ENCODE measurements at places on chromosomes 3 and 15. TPM values are rescaled to one million over a fixed set of nuclear protein-coding genes. Genes with fewer than 3 reads are reported as not detected.

CHD2 gene
- 119 TPM for total RNA-seq

OXTR gene
- 0.16 TPM for total RNA-seq

DTX3L gene
- 30.1 TPM for total RNA-seq

CLDN1 gene
- 1.3 TPM for total RNA-seq

CHL1 gene
- 34.4 TPM for total RNA-seq

NANOGP8 gene
- total RNA-seq: 2.3 TPM
